AG10803 (cell line): ENCODE measurements at places on chromosomes 7 and 10.

GRCh38 chr7:94888551-94888950 is 18.8 kb upstream of the PPP1R9A start:
- DNase-seq: no peak

GRCh38 chr7:134589491-134589941 is 40.6 kb downstream of the AKR1B15 start:
- peak; percentile 40 for DNase-seq

GRCh38 chr7:116200963-116201362 is 9.4 kb upstream of the TES start:
- DNase-seq: no peak

- DNase-seq: no peak
These were observed 46.7 kb upstream of the ZMIZ1 start for GRCh38 chr10:79021948-79022499.

DNA sequence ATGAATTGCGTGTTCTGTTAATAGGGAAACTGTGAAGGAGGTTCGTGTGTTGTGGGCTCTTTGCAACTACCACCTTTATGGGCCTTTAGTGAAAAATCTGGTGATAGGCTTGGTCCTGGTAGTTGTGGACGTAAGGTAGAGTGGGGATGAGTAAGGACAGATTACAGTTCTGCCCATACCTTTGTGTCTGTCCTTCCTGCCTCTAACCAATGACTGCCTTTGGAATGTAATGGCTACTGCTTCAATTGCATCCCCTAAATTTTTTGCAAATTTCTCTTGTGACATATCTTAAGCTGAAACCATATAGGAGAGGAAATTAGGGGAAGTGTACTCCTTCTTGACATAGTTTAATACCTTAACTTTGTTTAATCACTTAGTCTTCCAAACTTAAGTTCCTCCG is 82.3 kb downstream of the ADK start:
- no peak for DNase-seq

- no peak for DNase-seq
These were observed 18.7 kb upstream of the SLF2 start for GRCh38 chr10:100894033-100894432.

GRCh38 chr10:24223953-24224352 is 15.0 kb downstream of the KIAA1217 start:
- no peak for DNase-seq

GRCh38 chr10:88979153-88979562 is 11.4 kb upstream of the FAS start:
- peak; percentile 97 for DNase-seq

DNA sequence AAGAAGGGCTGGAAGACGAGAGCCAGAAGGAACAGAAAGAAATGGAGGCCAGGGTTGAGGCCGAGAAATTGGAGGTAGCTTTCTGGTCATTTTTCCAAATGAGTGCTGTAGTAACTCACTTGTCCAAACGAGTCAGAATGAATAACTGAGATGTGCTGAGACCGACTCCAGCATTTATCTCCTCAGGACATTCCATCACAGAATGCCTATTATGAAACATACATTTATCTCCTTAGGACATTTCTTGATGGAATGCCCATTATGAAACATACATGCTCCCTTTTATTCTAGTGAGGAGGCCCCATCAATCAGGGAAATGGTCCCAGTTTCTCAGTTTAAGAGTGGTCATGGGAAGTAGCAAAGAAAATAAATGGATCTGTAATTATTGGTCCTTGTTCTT is 16.5 kb downstream of the AVL9 start:
- peak; percentile 3 for DNase-seq

- DNase-seq: peak; percentile 33
These were observed 13.0 kb downstream of the SEMA3A start for GRCh38 chr7:84181628-84182027.

DNA sequence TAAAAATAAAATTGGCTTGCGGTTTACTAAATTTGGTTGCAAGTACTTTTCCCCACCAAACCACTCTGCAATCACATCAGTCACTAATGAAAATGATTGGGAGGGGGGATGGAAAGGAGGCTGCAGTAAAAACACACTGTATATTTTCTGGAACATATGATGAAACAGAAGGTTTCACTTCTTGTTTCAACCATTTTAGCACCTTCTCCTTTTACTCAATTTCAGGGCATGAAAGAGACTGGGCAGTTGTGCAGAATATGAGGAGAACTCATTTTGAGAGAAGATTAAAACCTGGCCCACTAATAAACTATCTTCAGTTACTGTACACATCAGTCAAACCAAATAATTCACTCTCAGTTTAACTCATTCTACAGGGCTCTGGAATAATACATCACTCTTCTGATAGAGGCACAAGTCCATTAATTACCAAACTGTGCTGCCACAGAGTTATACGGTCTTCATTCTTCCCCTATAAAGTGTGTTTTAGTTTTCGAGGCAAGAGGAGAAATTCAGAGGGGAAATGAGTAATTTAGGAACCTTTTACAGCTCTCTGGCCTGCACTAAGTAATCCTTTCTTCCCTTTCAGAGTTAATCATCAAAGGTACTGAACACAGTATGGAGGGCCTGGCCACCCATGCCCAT is 25.5 kb downstream of the JAZF1 start:
- DNase-seq: no peak

- no peak for DNase-seq
These were observed 543.0 kb upstream of the FZD8 start for GRCh38 chr10:36185097-36185496.

GRCh38 chr7:142865766-142866165 is 10.9 kb downstream of the EPHB6 start:
- no peak for DNase-seq

DNA sequence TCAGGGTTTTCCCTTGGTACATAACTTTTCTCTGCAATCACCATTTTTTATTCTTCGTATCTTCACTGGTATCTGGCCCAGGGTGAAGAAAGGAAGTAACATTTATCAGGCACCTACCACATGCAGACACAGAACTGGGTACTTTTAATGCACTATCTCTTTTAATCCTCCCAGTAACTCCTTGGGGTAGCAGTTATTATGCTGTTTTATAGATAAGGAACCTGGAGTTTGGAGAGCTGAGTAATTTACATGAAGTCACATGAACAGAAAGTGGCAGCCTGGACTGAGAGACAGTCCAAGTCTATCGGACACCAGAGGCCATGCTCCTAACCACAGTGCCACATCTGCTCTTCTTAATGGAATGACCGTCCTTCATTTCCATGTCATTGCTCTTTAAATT is 117.1 kb upstream of the PODXL start:
- DNase-seq: no peak

GRCh38 chr10:78424723-78425122 is 391.1 kb downstream of the RPS24 start:
- DNase-seq: no peak

DNA sequence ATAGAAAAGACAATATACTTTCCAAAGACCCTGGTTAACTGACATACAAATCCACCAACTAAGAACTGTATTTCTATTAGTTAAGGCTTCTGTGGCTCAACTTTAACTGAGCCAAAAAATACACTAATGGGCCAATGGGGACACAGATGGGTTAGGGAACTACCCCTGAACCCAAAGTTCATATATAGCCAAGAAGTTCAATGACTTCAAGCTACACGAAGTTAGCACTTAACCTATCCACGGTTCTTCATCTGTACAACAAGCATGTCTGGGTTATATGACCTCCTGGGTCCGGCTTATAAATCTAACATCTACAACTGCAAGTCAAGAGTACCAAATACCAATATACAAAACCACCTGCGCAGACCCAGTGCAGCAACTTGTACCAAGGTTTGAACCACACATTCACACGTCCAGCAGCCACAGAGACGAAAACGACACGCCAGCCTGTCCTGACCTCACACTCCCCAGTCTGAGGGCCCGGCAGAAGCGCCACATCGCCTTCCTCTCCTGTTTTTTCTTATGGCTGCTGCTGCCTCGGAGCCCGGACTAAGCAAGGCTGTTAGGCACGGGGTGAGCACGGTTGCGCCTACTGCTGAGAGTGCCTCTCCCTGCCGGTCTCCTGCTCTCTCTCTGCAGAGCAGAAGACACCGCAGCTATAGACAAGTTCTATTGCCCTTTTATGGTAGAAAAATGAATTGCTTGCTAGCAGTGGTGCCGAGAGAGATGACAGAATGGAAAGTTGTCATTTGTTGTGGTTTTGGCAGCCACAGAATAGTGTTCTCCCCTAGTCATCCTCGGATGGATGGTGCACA is 86.3 kb downstream of the RNF216 start:
- peak; percentile 93 for DNase-seq

DNA sequence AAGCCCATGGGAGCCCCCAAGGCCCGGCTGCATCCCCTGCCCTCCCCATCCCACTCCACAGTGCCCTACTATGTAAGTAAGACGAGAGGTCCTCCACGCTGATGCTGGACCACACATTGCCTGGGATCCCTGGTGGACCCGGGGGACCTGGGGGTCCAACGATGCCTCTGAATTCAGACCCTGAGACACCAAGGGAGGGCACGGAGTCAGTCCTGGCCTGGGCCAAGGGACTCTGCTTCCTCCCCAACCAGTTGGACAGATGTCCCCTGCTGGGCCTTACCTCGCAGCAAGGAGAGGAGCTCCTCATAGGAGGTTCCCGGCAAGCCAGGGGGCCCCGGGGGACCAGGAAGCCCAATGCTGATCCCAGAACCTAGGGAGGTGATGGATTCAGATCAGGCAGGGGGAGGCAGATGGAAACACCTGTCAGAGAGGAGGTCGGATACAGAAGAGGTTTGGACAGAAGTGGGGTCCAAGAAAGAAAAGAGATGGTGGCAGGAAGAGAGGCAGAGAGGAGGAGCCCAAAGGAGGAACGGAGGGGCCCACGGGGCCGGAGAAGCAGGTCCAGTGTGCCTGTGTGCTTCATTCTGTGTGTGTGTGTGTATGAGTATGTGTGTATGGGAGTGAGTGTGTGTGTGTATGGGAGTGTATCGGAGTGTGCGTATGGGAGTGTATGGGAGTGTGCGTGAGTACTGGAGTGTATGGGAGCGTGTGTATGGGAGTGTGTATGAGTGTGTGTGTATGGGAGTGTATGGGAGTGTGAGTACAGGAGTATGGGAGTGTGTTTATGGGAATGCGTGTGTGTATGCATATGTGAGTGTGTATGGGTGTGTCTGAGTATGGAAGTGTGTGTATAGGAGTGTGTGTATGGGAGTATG is 50.2 kb downstream of the COL17A1 start:
- no peak for DNase-seq

DNA sequence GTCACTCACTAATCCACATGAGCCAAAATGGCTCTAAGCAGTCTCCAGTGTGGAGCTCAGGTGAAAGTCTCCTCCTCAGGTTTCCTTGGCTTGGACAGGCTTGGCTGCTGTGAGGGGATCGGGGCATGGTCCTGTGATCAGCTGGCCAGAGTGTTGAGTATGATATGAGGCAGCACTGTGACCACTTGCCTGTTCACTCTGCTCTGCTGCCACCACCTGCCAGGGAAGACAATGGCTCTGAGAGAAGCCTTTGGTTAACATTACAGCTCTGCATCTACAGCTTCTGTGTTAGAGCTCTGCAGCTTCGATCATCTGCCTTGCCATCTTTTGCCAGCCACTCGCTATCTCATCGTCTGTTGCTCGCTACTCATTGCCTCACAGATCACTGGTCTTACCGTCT is 20.1 kb upstream of the PTN start:
- DNase-seq: no peak

DNA sequence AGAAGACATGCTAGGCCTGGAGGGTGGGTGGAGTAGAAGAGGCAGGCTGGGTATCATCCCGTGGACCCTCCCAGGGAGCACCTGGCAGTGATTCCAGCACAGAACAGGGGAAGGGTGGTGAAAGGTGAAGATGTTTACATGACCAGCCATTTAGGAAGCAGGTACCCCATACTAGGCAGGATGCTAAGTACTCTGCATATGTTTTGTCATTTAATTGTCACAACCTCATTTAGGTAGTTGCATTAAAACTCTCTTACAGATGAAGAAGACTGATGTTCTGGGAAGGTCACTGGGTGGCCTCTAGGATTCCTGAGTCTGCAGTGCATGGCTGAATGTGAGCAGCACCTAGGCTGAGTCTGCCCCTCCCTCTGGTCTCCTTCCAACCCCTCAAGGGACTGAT is 15.2 kb downstream of the ITPRIP start:
- DNase-seq: no peak

- no peak for DNase-seq
These were observed 256.7 kb upstream of the IGFBP3 start for GRCh38 chr7:46177821-46178220.
